ENCODE measurements at places on chromosomes 11 and 22.

GRCh38 chr11:16737818-16738192 is 642 bp upstream of the C11orf58 start:
- DNase-seq = no peak

GRCh38 chr22:27919942-27920755 is 1.1 kb upstream of the PITPNB start:
- no peak for DNase-seq

- DNase-seq = no peak
Measured at GRCh38 chr22:37911697-37912096, 5.6 kb downstream of the MICALL1 start.

GRCh38 chr11:78449866-78450265 is 32.2 kb upstream of the GAB2 start:
- no peak for DNase-seq

- DNase-seq = no peak
Measured at GRCh38 chr22:46833228-46833627, 70.8 kb downstream of the TBC1D22A start.

DNA sequence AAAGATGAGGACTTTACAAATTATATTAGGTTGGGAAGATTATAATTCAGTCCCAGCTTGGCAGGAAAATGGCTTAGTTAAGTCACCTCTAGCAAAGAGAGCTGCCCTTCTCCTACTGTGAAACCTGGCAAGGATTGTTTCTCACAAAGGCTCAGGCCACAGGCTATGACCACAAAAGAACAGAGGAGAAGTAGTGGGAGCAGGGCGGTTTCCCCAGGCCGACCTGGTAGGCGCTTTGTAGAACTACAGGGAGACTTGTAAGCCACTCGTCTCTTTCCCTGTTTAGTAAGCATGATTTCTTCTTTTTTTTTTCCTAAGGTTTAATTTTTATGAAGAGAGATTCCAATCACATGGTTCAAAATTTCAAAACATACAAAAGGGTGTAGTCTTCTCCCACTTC is 4.6 kb downstream of the SNAP29 start:
- DNase-seq = no peak

GRCh38 chr22:27597703-27598444 is 203.7 kb downstream of the MN1 start:
- peak; percentile 9 for DNase-seq

- no peak for DNase-seq
Measured at GRCh38 chr11:901452-902061, 9.1 kb downstream of the CHID1 start.

DNA sequence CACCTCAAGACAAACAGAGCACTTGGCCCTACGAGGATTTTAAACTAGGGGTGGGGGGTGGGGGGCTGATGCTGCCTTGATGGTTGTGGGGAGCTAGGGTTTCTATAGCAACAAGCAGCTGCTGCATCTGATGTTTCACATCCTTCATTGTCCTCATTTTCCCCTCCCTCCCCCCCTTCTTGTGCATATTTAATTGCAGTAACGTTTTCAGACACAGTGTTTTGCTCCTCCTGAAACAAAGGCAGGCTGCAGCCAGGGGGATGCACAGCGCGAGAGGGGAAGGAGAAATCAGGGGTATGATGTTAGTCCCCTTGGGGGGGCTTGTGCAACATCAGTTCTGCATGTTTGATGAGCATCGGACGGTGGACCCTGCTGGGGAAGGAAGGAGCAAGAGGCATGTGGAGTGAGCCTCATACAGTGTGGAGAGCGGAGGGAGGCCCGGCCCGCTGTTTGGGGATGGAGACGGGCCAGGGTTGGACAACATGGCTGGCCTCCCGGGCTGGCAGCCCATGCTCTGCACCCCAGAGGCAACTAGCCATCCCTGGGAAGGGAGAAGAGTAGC is 208.3 kb downstream of the CEP164 start:
- no peak for DNase-seq

DNA sequence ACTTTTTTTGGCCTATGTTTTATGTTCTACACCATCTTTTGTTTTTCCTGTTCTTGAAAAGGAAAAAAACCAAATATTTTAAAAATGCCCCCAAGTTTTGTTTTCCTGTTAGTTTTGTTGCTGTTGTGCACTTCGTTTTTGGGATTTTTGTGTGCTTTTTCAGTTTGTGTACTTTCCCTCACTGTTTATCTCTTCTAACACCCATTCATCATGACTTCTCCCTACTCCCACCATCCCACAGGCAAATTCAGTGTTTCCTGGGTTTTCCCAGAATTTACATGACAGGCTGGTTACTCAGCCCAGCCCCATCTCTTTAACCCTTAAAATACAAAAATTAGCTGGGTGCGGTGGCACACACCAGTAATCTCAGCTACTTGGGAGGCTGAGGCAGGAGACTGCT is 15.6 kb downstream of the TMEM123 start:
- no peak for DNase-seq

GRCh38 chr11:82872377-82873150 is 27.7 kb downstream of the PRCP start:
- DNase-seq = no peak

DNA sequence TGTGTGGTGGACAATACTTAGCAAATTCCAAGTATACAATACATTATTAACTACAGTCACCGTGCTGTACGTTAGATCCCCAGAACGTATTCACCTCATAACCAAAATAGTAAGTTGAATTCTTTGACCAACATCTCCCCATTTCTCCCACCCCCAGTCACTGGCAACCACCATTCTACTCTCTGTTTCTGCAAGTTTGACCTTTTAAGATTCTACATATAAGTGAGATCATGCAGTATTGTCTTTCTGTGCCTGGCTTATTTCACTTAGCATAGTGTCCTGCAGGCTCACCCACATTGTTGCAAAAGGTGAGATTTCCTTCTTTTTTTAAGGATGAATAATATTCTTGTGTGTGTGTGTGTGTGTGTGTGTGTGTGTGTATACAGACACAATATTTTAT is 59.1 kb downstream of the IRAG1 start:
- DNase-seq = no peak

- no peak for DNase-seq
Measured at GRCh38 chr22:27636716-27637508, 164.6 kb downstream of the MN1 start.

- no peak for DNase-seq
Measured at GRCh38 chr11:132177106-132177505, 806.7 kb downstream of the NTM start.

GRCh38 chr22:42679691-42680090 is 30.5 kb upstream of the CYB5R3 start:
- DNase-seq = no peak

- no peak for DNase-seq
Measured at GRCh38 chr22:40671796-40672360, 7.4 kb upstream of the MCHR1 start.

- no peak for DNase-seq
Measured at GRCh38 chr11:7775689-7776088, 21.1 kb downstream of the OR5P2 start.

- no peak for DNase-seq
Measured at GRCh38 chr11:86408845-86409244, 34.2 kb downstream of the CCDC81 start.

GRCh38 chr11:127620671-127621070 is 620.1 kb upstream of the KIRREL3 start:
- DNase-seq = no peak

GRCh38 chr11:113179181-113179704 is 135.1 kb upstream of the TTC12 start:
- DNase-seq = no peak

GRCh38 chr22:23457380-23457985 is 122.6 kb downstream of the IGLL1 start:
- no peak for DNase-seq

- DNase-seq = no peak
Measured at GRCh38 chr22:19941365-19942082, at the start of the genes COMT and TXNRD2. Gene COMT (plus strand): TSS chr22:19941772. CDS start chr22:19962527, 20,755 bp downstream. Gene TXNRD2 (minus strand): TSS chr22:19941818. CDS start chr22:19941803, 15 bp downstream.

DNA sequence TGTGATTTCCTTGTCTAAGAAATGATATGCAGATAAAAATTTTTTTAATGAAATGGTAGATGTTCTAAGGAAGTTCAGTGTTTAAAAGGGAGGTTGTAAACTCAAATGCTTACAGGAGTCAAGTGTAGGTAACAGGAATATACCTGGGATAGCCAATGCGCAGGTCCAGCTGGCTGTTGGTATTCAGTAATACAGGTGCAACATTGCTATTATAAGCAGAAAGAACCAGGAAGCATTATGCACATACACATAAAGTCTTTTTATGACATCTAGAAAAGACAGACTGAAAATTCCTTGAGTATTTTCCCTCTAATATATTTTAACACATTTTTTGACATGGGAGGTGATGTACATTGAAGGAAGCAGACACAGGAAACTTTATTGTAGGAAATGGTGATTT is 43.6 kb upstream of the B3GNT6 start:
- no peak for DNase-seq

DNA sequence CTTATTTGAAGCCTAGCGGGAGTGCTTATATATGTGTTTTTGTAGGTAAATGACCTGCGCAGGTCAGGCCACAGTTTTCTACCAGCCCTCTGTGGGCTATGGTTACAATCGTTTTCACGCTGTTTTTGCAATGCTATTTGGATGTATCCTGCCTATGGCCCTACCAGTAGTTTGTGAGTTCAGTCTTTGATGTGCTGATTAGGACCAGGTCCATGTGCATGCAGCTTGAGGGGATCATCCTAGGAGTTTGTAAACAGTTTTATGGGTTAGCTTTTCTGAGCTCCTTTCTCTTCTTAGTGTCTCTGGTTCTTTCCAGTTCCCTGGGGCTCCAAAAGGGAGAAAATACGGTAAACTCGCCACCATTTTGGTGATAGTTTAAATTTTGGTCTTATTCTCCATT is 142.5 kb downstream of the LDLRAD3 start:
- no peak for DNase-seq

- no peak for DNase-seq
Measured at GRCh38 chr22:47540011-47540410, 777.6 kb downstream of the TBC1D22A start.

DNA sequence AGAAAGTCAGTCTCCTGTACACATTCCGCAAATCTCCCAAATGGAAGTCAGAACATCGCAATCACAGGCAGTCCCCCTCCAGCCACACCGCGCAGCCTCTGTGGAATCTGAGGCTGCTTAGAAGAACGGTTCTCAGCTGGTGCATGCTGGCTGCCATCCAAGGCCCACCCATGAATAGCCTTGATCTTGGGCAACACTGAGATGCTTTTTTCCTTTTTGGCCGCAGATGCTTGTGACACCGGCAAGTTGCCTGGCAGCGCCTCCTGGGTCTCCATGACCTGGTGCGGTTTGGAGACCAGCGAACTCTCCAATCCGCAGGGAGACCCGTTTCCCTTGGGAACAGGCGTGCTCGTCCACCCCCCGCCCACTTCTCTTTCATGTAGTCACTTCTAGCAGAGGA is 26.3 kb upstream of the PHF21B start:
- no peak for DNase-seq

GRCh38 chr11:130588471-130588870 is 140.0 kb downstream of the ADAMTS15 start:
- DNase-seq = no peak

DNA sequence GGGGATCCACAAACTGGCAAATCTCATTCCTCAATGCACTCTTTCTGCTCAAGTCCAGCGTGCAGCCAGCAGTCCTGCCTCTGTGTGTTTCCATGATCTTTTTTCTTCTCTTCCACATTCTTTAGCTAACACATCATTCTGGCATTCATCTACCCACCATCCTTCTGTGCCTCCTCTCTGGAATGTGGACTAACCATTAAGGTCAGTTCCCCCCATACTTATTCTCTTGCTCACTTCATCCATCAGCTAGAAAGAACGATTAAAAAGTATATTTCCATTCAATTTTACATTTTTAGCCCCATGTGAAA is 7.8 kb downstream of the KIRREL3 start:
- DNase-seq = no peak

GRCh38 chr11:78742430-78742829 is 167.8 kb upstream of the NARS2 start:
- no peak for DNase-seq

DNA sequence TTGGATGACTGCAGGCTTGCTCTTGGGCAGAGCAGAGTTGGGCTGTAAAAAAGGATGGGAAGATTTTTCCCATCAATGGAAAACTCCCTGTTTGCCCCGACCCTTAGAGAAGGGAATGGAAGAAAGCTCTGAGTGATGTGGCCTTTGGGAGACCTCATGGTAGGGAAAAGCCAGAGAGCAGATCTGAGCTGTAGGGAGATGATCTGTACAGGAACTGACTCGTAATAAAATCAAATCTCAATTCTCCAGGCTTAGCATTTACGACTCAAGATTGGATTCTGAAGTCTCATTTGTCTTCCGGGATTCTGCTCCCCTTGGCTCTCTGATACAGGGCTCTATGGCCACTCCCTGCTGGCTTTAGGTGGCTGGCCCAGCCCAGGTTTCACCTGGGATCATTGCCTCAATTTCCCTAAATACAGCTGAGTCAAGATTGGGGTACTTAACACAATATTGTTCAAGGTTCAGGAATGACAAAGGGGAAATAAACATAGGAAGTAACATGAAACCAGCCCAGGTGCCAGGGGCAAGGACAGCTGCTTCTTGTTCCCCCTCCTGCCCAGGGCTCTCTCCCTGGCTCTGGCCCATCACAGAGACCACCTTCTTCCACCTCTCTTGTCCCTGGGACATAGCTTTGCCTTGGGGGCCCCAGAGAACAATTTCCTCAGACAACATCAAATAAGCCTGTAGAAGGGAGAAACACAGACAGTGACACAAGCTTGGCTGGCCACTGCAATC is 38.4 kb upstream of the THY1 start:
- no peak for DNase-seq

GRCh38 chr11:123197711-123198110 is 2.7 kb upstream of the CLMP start:
- no peak for DNase-seq

- no peak for DNase-seq
Measured at GRCh38 chr22:34105461-34106062, 185.3 kb upstream of the LARGE1 start.

DNA sequence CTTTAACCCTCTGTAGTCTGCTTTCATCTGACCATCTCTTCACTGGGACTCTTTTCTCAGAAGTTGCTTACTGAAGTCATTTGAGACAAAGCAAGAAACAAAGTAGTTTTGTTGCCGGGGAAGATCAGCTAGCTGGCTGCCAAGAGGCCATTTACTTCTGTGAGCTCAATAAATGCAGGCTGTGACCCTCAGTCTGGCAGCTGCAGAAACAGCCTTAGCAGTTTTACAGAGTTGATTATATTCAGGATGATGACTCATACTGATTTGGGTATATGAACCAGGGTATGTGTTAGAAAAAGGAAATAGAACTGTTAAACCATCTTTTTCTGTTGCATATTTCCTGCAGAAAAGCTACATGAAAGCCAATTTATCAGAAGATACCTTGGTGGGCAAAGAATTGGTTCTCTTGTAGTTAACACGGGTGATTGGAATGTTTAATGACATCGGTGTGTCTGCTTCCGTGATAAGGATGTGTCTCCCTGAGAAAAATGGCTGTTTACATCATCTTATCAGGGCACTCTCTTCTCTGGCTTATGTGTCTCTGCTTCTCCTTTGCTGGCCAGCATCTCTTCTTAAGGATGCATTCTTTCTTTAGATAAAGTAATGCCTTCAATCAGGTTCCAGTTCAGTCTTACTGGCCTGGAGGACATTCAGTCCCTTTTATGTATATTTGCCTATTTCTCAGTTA is 18.5 kb downstream of the FIBIN start:
- peak; percentile 17 for DNase-seq

Measured in CMK (cell line).